ENCODE measurements at places on chromosomes 4 and X. TPM values are rescaled to one million over a fixed set of nuclear protein-coding genes. Genes with fewer than 3 reads are reported as not detected.

Gene SLC7A11
- total RNA-seq = 3.1 TPM

Gene TMPRSS11B
- total RNA-seq = not detected

Gene CNGA1
- 2.8 TPM for total RNA-seq

Gene SMIM10
- 5.5 TPM for total RNA-seq

Gene SSX4B
- total RNA-seq = not detected

Gene VCX3B
- total RNA-seq = not detected

Gene RHOXF2
- total RNA-seq = not detected

Gene CDX4
- not detected for total RNA-seq

Gene DGKK
- total RNA-seq = under 0.01 TPM

Gene GLRA2
- total RNA-seq = not detected

Gene SLC38A5
- 15.7 TPM for total RNA-seq

Gene ATP10D
- total RNA-seq = 10.8 TPM

Gene NALF2
- 1.0 TPM for total RNA-seq

Gene TCEAL5
- total RNA-seq = not detected

Gene ARMCX4
- total RNA-seq = 1.6 TPM

Gene NSUN7
- 4.6 TPM for total RNA-seq

Gene PPEF2
- total RNA-seq = not detected

Gene ADH1B
- not detected for total RNA-seq

Gene AKAP14
- total RNA-seq = not detected

Gene WDR44
- 8.1 TPM for total RNA-seq

Gene HMX1
- total RNA-seq = not detected

Gene RAB39B
- 0.36 TPM for total RNA-seq

Gene PABPC1L2A
- total RNA-seq = not detected

Gene AFM
- not detected for total RNA-seq

Gene CPZ
- 0.86 TPM for total RNA-seq

Gene RS1
- total RNA-seq = not detected

Gene NLRP2B
- total RNA-seq = not detected

Gene XAGE1A
- total RNA-seq = not detected

Gene RTL3
- total RNA-seq = 0.06 TPM

Gene NOA1
- 24.8 TPM for total RNA-seq

Gene AFF1
- total RNA-seq = 12.5 TPM

Gene SMIM43
- total RNA-seq = 0.07 TPM

Gene PGAM4
- not detected for total RNA-seq
